Hematopoietic multipotent progenitor cell treated with erythropoietin and hydrocortisone succinate and interleukin-3 and kit ligand, for 17 days (in vitro differentiated cells): ENCODE measurements at places on chromosomes 3 and 15.

DNA sequence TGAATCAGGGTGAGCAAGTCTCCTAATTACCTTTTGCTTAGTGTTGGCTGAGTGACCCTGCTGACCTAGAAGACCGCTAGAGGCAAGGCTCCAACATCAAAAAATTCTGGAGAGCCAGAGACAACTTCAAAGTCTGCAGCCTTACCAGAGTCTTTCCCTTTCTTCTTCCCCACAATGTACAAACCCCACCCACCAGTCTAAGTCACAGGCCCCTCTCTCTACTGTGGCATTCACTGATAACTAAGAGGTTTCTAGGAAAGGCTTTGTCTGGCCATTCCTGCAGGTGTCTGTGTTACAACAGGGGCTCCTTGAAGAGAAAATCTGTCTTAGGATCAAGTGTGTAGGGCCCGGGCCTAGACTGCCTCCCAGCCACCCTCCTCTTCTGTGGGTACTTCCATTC, 525 bp downstream of the MYH15 start:
- no peak for DNase-seq

- no peak for DNase-seq
These were observed 290.4 kb downstream of the MAGI1 start for GRCh38 chr3:65748326-65748725.

DNA sequence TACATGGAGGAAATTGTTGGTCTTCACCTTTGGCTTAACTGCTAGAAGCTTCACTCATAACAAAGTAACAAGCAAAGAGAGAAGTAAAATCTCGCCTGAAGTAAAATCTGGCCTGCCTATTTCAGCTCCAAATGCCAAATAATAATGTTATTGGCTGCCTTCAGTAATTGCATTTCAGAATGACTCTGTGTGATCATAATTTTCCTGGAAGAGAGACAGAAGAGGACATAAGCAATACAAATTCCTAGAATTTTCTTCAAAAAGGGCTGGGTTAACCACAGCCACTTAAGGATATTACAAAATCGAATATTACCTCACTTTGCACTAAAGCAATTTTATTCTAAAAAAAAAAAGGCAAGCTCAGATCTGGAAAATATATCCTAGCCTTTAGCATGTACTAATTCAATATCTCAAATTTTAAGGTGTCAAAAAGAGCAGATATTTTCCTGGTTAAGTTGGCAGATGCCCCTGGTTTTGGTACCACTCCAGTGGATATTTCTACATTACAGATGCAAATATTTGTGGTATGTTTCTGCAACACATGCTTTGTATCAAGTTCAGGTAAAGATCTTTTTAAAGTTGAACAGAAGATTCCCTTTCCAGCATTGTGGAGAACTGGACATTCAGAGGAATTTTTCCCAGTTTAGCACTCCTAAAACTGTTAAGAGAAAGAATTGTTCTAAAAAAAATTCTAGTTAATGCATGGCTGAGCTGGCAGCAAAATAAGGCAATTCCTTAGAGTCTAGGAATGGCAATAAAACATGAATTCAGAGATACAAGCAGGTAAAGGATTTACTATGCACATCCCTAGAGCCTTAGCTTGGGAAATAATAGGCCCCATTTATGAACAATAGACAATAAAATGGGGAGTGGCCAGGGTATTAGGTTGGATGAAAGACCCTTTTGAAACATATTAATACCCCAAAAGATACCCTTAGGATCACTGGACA, 116.7 kb downstream of the STAC start:
- no peak for DNase-seq

DNA sequence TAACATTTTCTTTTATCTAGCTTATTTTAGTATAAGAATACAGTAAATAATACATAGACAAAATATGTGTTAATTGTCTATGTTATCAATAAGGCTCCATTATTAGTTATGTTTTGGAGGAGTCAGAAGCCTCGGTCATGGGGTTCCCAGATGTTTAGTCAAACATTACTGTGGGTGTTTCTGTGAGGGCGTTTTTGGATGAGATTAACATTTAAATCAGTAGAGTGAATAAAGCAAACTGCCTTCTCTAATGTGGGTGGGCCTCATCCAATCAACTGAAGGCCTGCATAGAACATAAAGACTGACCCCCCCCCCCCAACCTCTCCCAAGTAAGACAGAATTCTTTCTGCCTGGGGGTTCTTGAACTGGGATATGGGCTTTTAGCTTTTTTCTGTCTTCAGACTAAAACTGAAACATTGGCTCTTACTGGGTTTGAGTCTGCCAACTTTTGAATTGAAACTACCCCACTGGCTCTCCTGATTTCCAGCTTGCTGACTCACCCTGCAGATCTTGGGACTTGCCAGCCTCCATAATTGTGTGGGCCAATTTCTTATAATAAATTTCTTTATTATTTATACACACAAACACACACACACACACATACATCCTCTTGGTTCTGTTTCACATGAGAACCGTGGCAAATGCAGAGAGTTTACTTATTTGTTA, 192.0 kb downstream of the TPRG1 start:
- DNase-seq = no peak

DNA sequence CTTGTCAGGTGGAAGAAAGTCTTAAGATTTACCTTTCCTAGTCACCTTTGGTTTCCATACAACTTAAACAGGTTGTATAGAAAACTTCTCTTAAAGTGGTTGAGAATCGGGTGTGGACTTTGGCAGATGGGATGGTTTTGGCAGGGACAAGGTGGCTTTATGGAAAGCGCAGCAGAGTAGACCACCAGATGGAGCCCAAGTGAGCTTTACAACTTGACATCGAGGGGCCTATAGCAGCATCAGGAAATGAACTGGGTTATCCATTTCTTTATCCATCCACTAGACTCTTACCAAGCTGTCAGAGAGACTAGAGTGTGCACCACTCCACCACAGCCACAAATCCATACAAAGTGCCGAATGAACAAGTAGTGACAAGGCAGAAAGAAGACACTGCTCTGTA, 85.3 kb upstream of the MBNL1 start:
- DNase-seq = peak; percentile 80

DNA sequence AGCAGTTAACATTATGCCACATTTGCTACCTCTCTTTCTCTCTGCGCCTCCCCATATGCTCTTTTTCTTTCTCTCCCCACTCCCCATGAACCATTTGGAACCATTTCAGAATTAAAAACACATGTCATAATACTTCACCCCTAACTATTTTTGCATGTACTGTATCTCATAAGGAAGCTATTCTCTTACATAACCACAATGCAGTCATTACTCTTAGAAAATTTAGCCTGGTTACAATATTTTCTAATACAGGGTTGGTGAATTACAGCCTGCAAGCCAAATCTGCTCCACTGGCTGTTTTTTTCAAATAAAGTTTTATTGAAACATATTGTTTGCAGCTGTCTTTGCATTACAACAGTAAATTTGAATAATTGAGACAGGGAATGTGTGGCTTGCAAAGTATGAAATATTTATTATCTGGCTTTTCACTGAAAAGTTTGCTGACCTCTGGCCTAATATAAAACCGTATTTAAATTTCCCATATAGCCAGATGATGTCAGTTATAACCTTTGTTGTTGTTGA, 62.8 kb downstream of the SGO1 start:
- DNase-seq = no peak

GRCh38 chr3:71421820-71422566, 161.5 kb downstream of the FOXP1 start:
- no peak for DNase-seq

DNA sequence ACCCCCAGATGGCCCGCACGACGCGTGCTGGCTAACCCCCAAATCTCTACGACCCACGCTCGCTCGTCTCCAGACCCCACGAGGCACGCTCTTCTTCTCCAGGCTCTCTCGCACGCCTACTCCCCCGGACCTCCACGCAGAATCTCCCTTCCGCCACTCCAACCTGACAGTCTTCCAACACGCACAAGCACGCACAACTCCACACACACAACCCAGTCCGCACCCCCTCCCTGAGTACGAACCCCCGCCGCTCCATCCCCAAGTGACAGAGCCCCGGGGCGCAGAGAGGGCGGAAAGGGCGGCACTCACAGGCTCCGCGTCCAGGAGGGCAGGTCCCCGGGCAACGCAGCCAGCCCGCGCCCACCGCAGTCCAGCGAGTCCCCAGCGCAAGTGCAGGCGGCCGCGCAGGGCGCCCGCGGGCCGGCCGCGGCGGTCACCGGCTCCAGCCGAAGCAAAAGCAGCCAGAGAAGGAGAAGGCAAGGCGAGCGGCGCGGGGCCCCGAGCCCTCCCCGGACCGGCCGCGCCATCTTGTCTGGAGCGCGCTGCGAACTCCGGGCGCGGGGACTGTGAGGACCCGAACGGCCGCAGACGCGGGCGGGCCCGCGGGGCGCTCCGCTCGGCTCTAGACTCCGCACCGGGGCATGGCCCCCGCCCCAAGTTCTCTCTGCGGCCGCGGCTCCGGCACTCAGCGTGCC, 794 bp downstream of the LRIG1 start:
- DNase-seq = no peak

GRCh38 chr3:45055411-45056143, 29.5 kb downstream of the CLEC3B start:
- no peak for DNase-seq

DNA sequence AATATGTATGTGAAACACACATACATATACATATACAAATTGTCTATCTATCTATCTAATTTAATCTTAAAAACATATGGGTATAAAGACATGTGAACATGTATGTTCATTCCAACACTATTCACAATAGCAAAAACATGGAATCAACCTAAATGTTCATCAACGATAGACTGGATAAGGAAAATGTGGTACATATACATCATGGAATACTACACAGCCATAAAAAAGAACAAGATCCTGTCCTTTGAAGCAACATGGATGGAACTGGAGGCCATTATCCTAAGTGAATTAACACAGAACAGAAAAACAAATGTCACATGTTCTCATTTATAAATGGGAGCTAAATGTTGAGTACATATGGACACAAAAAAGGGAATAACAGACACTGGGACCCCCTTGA, 5.8 kb downstream of the CCR9 start:
- no peak for DNase-seq

GRCh38 chr3:108472001-108472591, 38.3 kb downstream of the MYH15 start:
- no peak for DNase-seq

- DNase-seq = no peak
These were observed 8.8 kb upstream of the NPHP3 start for GRCh38 chr3:132730891-132731580.

DNA sequence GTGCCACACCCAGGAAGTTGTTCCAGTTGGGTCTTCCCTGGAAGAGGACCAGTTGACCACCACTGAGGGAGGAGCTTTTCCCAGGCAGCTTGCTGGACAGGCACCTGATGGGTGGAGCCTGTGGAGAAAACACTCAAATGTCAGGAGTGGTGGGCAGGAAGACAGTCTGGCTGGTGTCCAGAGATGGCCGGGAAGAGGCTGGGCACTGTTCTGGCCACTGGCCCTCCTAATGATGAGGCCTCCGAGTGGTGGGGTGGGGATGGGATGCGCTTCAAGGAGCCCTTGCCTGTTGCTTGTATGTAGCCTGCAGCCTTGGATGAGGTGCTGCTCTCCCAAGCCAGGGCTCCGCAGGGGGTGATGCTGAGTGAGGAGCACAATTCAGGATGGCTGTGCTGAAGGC, 12.3 kb downstream of the PLEKHO2 start:
- no peak for DNase-seq

DNA sequence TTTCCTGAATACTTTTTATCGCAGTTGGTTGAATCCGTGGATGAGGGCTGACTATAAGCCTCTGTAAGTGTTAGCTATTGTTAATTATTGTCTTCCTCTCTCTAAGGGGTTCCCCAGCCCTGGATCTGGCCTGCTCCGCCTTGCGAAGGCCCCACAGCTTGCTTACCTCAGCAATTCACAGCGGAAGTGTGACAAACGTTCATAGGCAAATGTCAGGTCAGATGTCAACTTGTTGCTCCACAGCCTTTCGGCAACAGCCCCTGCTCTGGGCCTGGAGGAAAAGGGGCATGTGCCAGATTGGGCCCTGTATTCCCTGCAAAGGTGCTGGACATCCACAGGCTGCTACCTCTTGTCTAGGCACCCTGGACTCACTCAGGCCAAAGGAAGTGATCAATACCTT, 25.3 kb upstream of the CELF6 start:
- DNase-seq = no peak

DNA sequence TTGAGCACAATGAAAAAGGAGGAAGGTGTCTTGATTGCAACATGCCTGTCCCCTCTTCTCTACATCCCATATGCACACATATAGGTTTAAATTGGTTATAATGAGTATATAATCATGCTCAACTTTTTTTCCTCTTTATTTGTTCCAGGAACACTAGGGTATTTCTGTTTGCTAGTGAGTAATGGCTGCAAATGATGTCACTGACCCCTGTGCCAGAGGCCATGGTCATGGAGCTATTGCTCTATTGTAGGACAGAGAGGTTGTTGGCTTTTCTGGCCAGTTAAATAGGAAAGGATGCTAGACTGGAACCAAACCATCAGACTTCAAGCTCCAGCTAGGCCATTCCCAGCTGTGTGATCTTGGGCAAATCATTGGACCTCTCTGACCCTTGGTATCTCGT, 9.6 kb downstream of the ARHGEF3 start:
- DNase-seq = no peak
